ENCODE measurements at places on chromosomes 12 and 14. TPM values are rescaled to one million over a fixed set of nuclear protein-coding genes. Genes with fewer than 3 reads are reported as not detected.

Gene SRRM4
- total RNA-seq = not detected

Gene IL23A
- total RNA-seq = 12.7 TPM

Gene FERMT2
- total RNA-seq = not detected

Gene DHRS2
- not detected for total RNA-seq

Gene TMEM52B
- 0.21 TPM for total RNA-seq

Gene LMO3
- 10.6 TPM for total RNA-seq

Gene POLE2
- 30.3 TPM for total RNA-seq

Gene HOXC5
- not detected for total RNA-seq

Gene CHD8
- 115 TPM for total RNA-seq

DNA sequence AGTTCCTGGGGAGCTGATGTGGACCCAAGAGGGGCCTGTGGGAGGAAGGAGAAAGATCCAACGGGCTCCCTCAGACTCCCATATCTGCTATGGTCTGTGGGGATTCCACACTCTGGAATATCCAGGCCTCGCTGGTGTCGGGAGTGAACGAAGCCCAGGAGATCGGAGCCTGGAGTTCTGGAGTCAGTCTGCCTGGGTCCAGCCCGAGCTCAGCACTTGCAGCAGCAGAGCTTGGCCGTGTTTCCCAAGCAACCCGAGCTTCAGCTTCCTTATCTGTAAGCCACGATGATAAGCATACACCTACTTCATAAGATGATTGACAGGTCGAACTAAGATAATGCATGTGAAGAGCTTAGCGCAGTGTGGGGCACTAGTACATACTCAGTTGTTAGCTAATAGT is 10.1 kb downstream of the LTBP2 start:
- no peak for DNase-seq

- DNase-seq = no peak
Observed at GRCh38 chr14:94971750-94972149, 185.6 kb downstream of the DICER1 start.

GRCh38 chr14:77103951-77104350 is 5.9 kb downstream of the CIPC start:
- no peak for DNase-seq

GRCh38 chr14:104332634-104333270 is 194.4 kb downstream of the KIF26A start:
- no peak for DNase-seq

GRCh38 chr12:14664434-14665023 is 31.9 kb downstream of the GUCY2C start:
- peak; percentile 77 for DNase-seq

DNA sequence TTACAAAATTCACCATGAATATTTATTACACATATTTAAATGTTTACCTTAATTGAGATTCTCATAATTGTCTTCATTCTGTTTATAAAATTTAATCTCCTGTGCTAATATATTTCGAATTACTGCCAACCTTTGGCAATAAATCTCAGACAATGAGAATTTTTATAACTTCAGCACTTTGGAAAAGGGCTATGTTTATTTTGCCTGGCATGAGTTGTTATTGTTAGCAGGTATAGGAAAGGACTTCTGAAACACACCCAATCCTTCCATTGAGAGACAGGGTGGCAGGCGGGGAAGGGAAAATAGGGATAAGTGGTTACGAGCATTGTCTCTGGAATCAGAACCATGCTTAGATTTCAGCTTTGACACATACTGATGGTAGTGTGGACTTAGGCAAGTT is 12.1 kb upstream of the MSRB3 start:
- DNase-seq = no peak

GRCh38 chr12:128976120-128976738 is 123.0 kb downstream of the GLT1D1 start:
- peak; percentile 13 for DNase-seq

DNA sequence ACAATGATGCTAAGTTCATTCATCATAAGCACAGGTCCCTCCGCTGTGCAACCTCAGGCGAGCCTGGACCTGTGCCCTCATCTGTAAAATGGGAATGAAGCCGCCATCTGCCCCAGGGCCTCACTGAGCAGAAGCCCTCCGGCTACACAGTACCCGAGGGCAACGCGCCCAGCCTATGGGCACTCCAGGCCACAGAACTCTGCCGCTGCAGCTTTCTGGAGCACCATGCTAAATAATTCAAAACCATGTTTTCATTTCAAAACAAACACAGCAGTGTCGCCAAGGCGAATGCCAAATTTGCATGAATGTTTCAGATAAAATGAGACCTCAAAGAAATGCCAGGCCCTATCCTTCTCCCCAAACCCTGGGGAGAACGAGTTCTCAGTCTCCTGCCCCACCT is 4.0 kb downstream of the NCOR2 start:
- DNase-seq = no peak

- DNase-seq = peak; percentile 3
Observed at GRCh38 chr12:49893753-49894750, 9.6 kb downstream of the FAIM2 start.

DNA sequence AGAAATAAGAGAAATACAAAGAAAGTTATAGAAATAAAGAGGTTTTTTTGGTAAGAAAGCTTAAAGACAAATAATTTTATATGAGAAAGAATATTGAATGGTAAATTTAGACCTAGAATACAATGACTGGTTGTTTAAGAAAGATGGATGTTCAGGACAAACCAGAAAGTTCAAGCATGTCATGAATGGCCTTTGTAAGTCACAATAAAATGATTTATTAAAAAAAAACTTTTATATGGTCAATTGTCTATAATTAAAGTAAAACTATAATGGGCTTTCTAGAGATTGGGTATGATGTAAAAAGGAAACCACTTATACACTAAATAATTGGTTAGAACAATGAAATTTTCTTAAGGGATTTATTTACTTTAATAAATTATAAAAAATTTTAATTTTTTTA is 19.8 kb upstream of the CAPRIN2 start:
- peak; percentile 9 for DNase-seq

DNA sequence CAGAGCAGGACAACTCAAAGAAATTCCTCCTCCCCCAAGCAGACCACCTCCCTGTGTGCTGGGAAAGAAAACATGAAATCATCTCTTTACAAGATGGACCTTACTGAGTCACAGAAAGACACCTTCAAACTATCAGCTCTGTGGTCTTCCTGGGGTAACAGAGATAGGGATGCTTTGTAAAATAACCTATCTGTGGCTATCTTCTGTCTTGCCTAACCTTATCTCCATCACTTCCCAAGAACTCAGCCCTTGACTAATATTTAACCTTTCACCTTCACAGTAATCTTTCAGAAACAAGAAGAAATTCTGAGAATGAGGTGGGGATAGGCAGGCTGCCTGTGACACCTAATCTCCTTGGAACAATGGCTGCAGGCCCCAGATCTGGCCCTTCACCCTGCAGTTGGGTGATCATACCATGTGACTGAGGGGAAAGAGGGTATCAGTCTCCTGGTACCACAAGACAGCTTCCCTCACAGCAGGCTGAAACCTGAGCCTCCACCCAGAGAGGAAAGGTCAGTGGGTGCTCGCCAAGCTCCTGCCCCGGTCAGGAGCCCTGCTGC is 27.4 kb upstream of the CEBPE start:
- no peak for DNase-seq

DNA sequence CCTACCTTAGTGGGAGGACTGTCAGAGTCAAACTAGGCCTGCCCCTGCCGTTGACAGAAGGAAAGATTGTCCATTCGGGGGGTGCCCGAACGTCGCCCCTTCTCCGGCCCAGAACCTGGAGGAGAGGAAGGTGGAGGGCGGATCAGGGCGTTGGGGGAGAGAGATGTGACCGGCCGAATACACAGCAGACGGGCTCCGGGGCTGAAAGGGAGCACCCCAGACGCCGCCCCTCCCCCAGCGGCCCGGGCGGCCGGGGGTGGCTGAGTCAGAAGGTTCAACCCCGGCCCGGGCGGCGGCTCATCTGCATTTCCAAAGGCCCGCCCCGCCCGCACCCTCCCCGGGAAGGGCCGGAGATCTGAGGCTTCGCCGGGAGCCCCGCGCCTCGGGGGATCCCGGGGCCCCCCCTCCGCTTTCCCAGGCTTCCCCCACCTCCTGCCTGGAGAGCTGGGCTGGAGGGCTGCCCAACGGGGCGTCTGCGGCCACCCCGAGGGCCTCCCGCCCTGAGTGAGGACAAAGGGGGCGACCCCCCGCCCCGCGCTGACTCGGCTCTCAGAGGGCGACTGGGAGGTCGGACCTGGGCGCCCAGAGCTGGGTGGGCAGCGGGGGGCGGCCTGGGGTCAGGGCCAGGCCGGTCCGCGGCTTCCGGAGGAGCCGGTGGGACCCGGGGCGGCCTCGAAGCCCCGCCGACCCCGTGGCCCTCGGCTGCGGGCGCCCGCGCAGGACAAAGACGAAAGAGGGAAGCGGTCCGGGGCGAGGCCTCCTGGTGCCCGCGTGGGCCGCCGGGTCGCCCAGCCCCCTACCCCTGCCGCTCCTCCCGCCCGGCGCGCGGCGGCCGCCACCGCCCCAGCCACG is 3.7 kb upstream of the SETD1B start:
- DNase-seq = peak; percentile 65

- no peak for DNase-seq
Observed at GRCh38 chr12:16020031-16020430, 108.9 kb downstream of the DERA start.

DNA sequence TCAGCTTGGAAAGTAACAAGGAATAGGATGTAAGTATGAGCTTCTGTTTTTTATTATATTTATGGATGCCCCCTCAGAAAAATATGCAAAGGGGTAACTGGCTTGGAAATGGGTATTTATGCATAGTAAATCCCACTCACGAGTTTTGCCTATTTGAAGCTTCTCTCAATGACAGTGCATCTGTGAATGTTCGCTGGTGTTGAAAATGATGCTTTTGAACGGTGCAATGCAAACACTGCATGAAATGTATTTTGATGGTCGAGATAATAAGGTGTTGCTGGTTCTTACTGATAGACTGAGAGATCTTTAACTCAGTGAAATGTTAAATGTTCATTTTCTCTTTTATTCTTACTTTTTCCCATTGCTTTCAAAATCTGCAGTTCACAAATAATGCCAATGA is 36.0 kb upstream of the PSEN1 start:
- DNase-seq = no peak

- DNase-seq = peak; percentile 42
Observed at GRCh38 chr12:124764451-124764850, 99.2 kb downstream of the SCARB1 start.
